ENCODE measurements at places on chromosomes 3 and 15. TPM values are rescaled to one million over a fixed set of nuclear protein-coding genes. Genes with fewer than 3 reads are reported as not detected.

Gene GOLGA8G
- not detected for total RNA-seq

Gene WNT5A
- total RNA-seq, result 80.7 TPM

Gene DYNLT2B
- 6.9 TPM for total RNA-seq

Gene ISL2
- total RNA-seq, result not detected

Gene AMIGO3
- not detected for total RNA-seq

Gene P4HTM
- 56.2 TPM for total RNA-seq

Gene GPR87
- not detected for total RNA-seq

Gene RPL35A
- total RNA-seq, result 262 TPM

Gene SLC6A20
- not detected for total RNA-seq

Gene CGGBP1
- 79.3 TPM for total RNA-seq

Gene NR2F2
- 62.9 TPM for total RNA-seq

Gene MESP2
- 0.66 TPM for total RNA-seq

Gene SLC6A11
- 0.03 TPM for total RNA-seq

Gene MCF2L2
- 0.33 TPM for total RNA-seq

Gene WDR73
- 32.3 TPM for total RNA-seq

Gene CAND2
- 5.1 TPM for total RNA-seq

Gene EEF1AKMT4
- 2.9 TPM for total RNA-seq

Gene MAPKAPK3
- total RNA-seq, result 58.5 TPM

Gene TM4SF18
- total RNA-seq, result 0.07 TPM

Gene CLEC3B
- total RNA-seq, result 29.6 TPM

Gene SI
- not detected for total RNA-seq

Gene ZPLD1
- total RNA-seq, result 1.1 TPM

Gene PLA1A
- total RNA-seq, result 0.13 TPM

Gene KBTBD8
- 3.1 TPM for total RNA-seq

Gene VPS33B
- 18.2 TPM for total RNA-seq

Gene CKMT1A
- total RNA-seq, result not detected

Gene MORC1
- not detected for total RNA-seq

Gene U2SURP
- total RNA-seq, result 37.7 TPM

Gene GOLGA8K
- 0.36 TPM for total RNA-seq

Gene ALPK3
- 26.4 TPM for total RNA-seq

Gene SNRK
- 17.1 TPM for total RNA-seq

Gene LAMB2
- total RNA-seq, result 2,279 TPM

Gene PRR20G
- not detected for total RNA-seq

Gene KNG1
- total RNA-seq, result not detected

Gene CCDC39
- total RNA-seq, result not detected

Gene PLA2G4E
- total RNA-seq, result not detected

Gene CSPG4
- 328 TPM for total RNA-seq

Gene MB21D2
- 5.1 TPM for total RNA-seq

Gene SLC27A2
- 0.26 TPM for total RNA-seq

Gene SYNPR
- not detected for total RNA-seq

Gene MEGF11
- total RNA-seq, result not detected

Gene SCN10A
- under 0.01 TPM for total RNA-seq

Gene NOX5
- 0.39 TPM for total RNA-seq

Gene CEMIP
- total RNA-seq, result 994 TPM
